ENCODE measurements at places on chromosomes 2 and 18. TPM values are rescaled to one million over a fixed set of nuclear protein-coding genes. Genes with fewer than 3 reads are reported as not detected.

DNA sequence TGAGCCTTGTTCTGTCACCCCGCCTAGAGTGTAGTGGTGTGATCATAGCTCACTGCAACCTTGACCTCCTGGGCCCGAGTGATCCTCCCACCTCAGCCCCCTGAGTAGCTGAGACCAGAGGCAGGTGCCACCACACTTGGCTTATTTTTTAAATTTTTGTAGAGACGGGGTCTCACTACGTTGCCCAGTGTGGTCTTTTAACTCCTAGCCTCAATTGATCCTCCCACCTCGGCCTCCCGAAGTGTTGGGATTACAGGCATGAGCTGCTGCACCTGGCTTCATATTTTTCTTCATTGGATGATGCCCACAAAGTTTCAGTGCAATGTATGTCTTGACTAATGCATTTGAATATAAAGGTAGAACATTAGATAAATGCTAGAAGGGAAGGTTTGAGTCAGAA is 120.8 kb downstream of the FMNL2 start:
- DNase-seq, result no peak

The GBX2 gene
- total RNA-seq, result not detected

DNA sequence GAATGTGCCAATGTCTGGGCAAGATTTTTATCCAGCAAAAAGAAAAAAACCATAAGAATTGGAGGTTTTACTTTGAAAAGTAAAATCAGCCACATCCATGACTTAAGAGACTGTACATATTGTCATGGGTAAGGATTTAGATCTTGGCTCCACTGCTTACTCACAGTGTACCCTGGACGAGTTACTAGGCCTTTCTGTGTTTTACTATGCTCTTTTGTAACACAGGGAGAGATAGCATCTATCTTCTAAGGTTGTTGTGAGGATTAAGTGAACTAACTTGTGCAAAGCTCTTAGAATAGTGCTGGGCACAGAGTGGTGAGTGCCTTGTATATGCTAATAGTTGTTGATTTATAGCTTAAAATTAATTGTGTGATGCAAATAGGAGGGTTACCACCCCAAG is 255.9 kb downstream of the NEDD4L start:
- DNase-seq, result no peak

- no peak for DNase-seq
These were observed 567.7 kb downstream of the DCC start for GRCh38 chr18:52907543-52908308.

The FN1 gene
- 339 TPM for total RNA-seq

DNA sequence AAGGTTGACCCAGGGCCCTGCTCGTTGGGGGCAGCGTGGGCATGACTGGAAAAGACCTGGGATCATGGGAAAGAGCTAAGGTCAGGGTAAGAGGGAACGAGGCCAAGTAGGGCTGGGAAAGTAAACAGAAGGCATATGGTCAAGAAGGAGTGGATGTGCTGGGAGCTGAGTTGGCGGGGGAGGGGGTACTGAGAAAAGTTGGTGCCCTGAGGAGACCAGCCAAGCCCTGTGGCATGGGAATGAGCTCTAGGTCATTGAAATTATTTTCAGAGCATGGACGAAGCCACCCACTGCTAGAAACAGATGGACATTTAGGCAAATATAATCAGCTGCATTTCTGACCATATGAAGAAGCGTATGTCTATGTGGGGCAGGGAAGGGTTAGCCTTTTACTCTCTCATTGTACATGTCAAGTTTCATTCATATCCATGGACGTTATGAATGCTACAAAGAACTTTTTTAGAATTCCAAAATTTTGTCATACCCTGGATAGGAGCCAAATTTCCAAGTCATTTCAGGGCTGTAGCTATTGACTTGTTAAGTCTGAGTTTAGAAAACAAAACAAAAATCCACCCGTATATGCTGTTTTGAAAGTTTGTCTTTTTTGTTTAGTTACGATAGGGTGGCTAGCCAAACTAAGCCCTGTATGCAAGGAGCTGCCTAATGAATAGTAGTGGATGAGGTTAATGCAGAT is 19.1 kb downstream of the MAPRE2 start:
- DNase-seq, result no peak

DNA sequence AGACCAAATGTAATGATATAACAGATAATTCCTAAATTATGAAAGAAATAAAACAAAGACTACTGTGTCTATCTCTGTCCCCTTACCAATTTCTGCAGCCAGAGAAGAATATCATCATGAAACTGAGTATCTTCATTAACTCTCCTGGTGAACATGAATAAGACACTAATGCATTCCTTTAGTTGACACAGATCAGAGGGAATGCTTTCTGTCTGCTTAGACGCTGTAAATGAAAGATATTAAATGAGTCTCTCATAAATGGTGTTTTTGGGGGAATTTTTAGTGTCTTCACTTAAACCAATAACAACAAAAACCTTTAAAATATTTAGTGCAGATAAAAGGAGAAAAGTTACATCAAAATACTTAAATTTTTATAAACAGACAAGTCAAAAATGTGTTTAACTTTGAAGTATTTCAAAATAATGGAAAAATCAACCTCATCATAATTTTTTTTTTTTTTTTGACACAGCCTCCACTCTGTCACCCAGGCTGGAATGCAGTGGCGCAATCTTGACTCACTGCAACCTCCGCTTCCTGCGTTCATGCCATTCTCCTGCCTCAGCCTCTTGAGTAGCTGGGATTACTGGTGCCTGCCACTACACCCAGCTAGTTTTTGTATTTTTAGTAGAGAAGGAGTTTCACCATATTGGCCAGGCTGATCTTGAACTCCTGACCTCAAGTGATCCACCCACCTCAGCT is 16.0 kb downstream of the EPG5 start:
- no peak for DNase-seq

- DNase-seq, result no peak
These were observed 122.7 kb downstream of the DOCK10 start for GRCh38 chr2:224919472-224920110.

- no peak for DNase-seq
These were observed 69.0 kb downstream of the OSBPL6 start for GRCh38 chr2:178263159-178263860.

DNA sequence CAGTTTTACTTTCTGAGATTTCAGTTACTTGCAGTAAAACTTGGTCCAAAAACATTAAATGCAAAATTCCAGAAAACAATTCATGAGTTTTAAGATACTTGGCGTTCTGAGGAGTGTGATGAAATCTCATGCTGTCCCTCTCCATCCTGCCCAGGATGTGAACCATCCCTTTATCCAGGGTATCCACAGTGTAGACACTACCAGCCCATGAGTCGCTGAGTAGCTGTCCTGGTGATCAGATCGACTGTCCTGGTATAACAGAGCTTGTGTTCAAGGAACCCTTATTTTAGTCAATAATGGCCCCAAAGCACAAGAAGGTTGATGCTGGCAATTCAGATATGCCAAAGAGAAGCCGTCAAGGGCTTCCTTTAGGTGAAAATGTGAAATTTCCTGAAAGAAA is 3.2 kb downstream of the SP100 start:
- no peak for DNase-seq

GRCh38 chr2:182110347-182110746 is 124.7 kb downstream of the PPP1R1C start:
- no peak for DNase-seq

The ERFE gene
- total RNA-seq, result 0.62 TPM

The TUBB8B gene
- not detected for total RNA-seq

The CCDC141 gene
- total RNA-seq, result 162 TPM

- DNase-seq, result no peak
These were observed 171.8 kb upstream of the SPRED2 start for GRCh38 chr2:65604246-65604645.

GRCh38 chr2:187451510-187451909 is 3.5 kb upstream of the CALCRL start:
- no peak for DNase-seq

DNA sequence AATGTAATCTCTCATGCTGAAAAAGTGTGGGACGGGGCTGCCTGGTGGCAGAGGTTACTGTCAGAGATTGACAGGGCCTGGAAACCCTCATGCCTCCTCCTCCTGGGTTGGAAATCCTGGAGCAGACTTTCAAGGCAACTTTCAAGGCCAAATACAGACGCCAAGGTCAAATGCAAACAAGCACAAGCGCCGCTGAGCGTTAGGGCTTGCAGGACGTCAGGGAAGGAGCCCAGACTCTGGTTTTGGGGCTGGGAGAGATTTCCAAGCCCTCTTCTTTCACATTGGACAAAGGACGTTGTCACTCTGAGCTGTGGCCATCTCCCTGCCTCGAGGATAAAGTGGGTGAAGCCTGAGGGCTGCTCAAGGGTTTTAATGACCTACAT is 120.1 kb downstream of the TWIST2 start:
- no peak for DNase-seq

The TRIM43 gene
- total RNA-seq, result not detected

GRCh38 chr2:72603481-72603880 is 222.4 kb downstream of the EXOC6B start:
- DNase-seq, result no peak

GRCh38 chr2:147698166-147698565 is 146.7 kb upstream of the ACVR2A start:
- no peak for DNase-seq

DNA sequence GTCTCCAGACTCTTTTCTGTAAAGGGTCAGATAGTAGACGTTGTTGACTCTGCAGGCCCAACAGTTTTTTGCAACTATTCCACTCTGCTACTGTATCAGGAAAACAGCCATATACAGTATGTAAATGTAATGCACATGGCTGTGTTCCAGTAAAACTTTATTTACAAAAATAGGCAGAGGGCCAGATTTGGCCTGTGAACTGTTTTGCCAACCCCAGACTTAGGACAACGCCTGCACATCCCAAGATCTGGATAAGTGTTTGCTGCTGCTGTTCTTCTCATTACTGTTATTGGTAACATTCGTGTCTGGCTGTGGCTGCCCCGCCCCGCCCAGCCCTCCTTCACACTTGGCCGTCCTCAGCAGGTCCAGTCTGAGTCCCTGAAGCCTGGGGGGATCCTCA is 94.6 kb upstream of the MCFD2 start:
- no peak for DNase-seq

The ZNF892 gene
- 4.8 TPM for total RNA-seq

GRCh38 chr2:113079131-113079530 is 11.4 kb downstream of the IL1F10 start:
- DNase-seq, result no peak

DNA sequence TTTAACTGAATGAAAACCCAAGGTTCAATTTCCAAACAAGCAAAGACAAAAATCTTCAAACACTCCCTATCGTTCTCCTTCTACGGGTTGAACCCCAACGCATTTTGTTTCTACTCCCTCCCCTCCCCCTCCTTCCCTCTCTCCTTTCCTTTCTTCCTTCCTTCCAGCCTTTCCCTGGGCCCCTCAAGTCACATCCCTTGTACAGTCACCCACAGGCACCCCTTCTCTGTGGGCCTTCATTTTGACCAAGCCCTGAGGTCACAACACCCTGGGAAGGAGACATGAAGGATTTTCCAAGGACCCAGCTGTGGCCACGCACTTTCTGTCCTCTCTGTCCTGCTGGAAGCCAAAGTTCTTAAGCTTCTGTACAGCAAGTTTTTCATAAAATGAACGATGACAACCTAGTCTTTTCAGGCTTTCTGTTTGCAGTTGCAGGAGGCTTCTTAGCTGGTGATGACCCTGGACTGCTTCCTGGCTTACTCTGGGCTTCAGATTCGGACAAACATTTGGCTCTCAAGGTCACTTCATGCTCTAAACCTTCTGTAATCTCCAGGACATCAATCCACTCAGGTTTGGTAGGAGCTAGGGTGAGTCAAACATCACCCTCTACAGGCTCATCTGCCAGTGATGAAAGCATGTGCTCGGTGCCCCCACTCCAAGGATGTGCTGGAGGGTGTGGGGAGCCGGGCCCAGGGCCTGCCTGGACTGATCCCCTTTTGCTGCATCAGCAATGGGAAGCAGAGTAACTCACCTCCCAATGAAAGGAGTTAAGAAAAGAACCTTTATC is 25.5 kb downstream of the TMEM247 start:
- DNase-seq, result no peak

GRCh38 chr2:170530284-170530745 is 184.8 kb upstream of the SP5 start:
- DNase-seq, result no peak

The L3MBTL4 gene
- total RNA-seq, result 0.70 TPM

The CLASP1 gene
- total RNA-seq, result 66.1 TPM

The DTNA gene
- total RNA-seq, result 208 TPM

The PAX8 gene
- total RNA-seq, result 0.35 TPM

DNA sequence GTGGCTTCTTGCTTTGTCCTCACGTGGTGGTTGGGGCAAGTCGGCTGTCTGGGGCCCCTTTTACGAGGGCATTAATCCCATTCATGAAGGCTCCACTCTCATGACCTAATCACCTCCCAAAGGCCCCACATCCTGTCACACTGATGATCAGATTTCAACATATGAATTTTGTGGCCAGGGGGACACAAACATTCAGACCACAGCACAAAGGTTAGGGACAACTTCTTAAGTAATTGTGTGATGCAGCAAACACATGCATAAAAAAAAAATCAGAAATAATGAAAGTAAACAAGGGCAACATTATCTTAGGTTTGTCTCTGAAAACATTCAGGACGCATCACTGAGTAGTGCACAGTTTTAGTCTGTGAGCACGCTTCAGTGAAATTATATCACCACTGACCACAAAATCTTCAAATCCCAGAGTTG is 54.2 kb upstream of the FRZB start:
- no peak for DNase-seq

The NAT8 gene
- total RNA-seq, result not detected

DNA sequence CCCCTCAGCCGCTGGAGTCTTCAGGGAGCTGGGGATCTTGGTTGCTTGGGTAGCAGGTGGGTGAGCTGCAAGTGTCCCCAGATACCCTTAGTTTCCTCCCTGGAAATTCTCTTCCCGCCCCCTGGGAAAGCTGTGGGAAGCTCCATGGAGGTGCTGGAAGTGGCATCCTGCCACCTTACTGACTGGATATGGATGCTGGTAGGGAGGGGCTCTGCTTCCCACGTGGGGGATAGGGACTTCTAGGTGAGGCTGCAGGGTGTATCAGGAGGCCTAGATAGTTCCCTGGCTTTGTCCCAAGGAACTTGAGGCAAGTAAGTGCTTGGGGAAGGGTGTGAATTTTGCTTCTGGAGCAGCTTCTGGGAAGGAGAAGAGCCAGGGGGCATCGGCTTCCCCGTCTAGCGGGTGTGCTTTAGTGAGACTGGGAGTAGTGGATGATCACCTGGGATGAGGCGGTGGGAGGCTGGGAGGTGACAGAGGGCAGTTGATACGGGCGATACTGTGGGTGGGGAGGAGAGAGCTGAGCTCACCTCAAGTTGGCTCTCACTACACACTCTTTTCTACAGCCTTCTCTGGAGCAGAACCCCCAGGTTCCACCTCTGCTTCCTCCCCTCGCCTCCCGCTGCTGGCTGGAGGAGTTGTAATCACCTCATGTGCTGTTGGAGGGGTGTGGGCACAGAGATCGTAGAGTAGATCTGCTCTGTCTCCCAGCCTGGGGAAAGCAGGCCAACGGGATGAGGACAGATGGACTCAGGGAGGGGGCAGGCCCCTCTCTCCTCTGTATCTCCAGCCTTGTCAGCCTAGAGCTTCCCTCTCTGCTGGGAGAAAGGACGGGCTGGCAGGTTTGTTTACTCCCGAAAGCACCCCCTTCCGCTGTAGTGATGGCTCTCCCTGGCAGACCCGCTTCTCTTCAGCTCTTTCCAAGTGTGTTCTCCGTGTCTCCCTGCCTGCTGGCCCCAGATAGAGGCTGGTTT is 19.8 kb downstream of the TET3 start:
- no peak for DNase-seq

The LDLRAD4 gene
- 23.3 TPM for total RNA-seq

The CNNM3 gene
- total RNA-seq, result 10.7 TPM

The PLGLB2 gene
- total RNA-seq, result 0.97 TPM

GRCh38 chr18:76490670-76491472 is 4.2 kb downstream of the ZNF516 start:
- no peak for DNase-seq

Data from cardiac septum (tissue), 1 donor.